Fibroblast of skin of right biceps (primary cell): ENCODE measurements at places on chromosomes 2 and 18.

DNA sequence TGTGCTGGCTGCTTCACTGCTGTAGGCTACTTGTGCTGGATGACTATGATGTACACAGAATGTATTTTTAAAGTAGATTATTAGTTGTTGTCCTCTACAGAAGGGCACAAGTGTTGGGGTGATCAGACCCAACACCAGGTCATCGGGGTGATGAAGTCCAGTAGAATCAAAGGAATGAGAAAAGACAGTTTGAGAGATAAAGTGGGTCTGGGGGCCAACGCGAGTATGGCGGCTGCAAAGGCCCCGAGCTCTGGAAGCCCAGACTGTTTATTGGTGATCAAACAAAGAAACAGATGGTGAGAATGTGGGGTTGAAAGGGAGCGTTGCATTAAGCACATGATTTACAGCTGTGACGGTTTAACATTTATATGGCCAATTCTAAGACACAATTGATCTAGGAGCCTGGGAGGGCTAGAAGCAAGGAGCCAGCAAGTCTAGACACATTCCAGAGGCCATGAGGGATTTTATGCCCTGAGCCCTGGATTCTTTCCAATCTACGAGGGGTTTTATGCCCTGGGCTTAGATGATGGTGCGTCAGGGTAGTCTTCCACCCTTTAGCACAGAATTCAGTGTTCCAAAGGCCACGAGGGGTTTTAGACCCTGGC, 153.5 kb downstream of the AGPS start:
- DNase-seq = peak; percentile 35

- no peak for DNase-seq
Observed at GRCh38 chr2:216562696-216563435, 64.2 kb downstream of the RPL37A start.

DNA sequence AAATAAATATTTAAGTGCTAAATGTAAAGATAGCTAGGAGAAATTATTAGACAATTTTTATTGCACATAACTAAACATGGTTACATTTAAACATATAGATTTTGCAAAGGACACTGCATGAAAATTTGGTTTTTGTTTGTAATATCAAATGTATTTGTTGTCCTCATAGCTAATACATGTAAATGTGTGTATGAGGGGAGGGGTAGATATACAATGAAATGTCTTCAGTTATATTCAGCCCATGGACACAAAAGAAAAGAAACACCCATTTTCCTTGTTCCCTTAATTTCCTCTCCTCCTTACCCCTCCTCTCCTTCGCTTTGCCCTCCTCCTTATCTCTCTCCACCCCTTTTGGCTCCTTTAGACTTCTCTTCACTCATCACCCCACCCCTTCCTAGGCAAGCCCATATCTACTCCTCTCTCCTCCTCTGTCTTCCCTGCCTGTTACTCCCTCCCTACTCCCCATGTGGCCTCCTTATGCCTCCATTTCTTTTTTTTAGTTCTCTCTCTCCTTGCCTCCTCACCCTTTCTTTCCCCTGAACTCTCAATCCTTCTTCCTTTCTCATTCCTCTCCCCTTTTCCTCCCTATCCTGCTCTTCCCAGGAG, 1.4 kb downstream of the COL3A1 start:
- peak; percentile 97 for DNase-seq

DNA sequence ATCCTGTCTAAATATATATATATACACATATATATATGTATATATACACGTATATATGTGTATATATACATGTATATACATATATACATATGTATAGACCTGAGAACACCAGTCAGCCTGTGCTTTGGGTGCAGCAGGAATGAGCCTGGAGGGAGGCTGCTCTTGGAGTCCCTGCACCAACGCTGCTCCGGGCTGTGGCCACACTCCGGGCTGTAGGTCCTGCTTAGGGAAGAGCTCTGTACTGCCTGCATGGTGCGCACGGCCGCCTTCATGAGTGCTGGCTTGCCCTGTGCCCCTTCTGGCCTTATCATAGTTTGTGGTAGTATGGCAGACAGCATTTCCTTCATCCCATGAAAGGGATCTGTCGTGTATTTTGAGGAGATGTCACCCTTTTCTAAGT, 360.9 kb downstream of the TDRD15 start:
- DNase-seq = no peak

GRCh38 chr18:68588169-68588568, 126.7 kb downstream of the TMX3 start:
- no peak for DNase-seq

DNA sequence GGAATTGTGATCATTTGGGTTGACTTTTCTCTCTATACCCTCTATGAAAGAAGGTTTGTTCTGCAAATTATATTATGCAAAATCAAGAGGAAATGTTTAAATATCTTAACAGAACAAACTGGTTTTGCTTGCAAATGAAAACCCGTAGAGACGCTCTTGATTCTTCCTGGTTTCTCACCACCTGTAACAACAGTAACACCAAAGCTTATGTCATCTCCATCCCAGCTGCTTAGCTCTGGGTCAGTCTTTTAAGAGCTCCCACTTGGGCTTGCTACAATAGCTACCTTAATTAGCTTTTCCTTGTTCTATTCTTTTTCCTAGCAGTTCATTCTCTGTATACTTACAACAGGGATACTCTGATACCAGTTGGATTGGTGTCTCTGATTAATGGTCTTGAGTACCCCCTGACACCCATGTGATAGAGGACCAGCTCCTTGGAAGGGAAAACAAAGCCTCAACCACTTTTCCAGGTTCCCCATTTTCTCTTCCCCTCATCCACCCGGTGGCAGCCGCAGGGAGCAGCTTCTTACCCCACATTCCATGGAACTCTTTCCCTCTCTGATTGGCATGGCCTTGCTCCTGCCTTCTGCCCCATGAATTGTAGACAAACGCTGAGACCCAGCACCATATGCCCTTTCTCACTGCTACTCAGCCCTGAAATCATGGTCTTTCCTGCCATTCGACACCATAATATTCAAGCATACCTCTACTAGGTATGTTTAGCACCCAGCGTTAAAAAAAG, 27.7 kb downstream of the TMEM182 start:
- no peak for DNase-seq

GRCh38 chr2:165277295-165277694, 38.1 kb downstream of the SCN2A start:
- peak; percentile 34 for DNase-seq

DNA sequence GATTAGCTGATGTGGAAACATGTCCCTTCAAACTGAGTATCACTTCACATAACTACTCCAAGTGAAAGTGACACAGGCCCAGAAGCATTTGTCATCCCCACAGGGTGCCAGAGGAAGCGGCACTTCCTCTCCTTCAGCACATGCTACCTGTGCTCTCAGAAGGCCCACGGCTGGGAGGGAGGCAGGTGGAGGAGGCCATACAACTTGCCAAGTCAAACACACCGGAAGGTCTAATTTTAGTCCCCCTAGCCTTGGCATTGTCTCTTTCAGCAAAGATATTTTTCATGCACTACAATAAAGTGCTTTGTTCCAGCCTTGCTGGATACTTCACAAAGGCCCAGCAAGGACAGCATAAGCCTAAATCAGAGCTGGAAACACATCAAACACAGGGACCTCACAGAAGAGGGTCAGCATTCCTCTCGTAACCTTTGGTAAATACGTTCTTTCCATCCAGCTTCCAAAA, 38.0 kb downstream of the VSNL1 start:
- DNase-seq = no peak

- no peak for DNase-seq
Observed at GRCh38 chr18:78517328-78517727, 462.3 kb upstream of the SALL3 start.

GRCh38 chr2:2547451-2547850, 216.4 kb upstream of the MYT1L start:
- DNase-seq = no peak

DNA sequence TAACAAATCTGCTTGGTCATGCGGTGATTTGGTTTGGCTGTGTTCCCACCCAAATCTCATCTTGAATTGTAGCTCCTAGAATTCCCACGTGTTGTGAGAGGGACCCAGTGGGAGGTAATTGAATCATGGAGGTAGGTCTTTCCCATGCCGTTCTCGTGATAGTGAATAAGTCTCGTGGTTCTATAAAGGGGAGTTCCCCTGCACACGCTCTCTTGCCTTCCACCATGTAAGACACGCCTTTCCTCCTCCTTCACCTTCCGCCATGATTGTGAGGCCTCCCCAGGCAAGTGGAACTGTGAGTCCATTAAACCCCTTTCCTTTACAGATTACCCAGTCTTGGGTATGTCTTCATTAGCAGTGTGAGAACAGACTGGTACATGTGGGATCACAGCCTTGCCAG, 36.7 kb downstream of the TRABD2A start:
- DNase-seq = no peak
